ENCODE measurements at places on chromosomes 1 and 21.

DNA sequence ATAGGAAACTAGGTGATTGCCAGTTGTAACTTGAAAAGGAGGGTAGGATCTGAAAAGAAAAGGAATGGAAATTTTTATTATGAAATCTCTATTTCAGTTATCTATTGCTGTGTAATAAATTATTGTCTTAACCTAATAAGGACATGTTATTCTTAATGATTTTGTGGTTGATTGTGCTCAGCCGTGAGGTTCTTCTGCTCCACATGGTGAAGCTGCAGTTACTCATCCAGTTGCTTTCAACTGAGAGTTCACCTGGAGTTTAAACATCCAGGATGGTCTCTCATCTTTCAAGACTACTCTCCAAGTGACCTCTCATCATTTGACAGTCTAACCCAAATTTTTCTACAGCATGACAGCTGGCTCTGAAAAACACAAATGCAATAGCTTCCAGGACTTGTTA lies 96.0 kb downstream of the ATG4C start:
- no peak for DNase-seq

GRCh38 chr1:58576727-58577653 lies at the start of gene TACSTD2:
Gene TACSTD2, minus strand, starts transcription at chr1:58577252. Its CDS starts 96 bp downstream, at chr1:58577156.
- no peak for DNase-seq

DNA sequence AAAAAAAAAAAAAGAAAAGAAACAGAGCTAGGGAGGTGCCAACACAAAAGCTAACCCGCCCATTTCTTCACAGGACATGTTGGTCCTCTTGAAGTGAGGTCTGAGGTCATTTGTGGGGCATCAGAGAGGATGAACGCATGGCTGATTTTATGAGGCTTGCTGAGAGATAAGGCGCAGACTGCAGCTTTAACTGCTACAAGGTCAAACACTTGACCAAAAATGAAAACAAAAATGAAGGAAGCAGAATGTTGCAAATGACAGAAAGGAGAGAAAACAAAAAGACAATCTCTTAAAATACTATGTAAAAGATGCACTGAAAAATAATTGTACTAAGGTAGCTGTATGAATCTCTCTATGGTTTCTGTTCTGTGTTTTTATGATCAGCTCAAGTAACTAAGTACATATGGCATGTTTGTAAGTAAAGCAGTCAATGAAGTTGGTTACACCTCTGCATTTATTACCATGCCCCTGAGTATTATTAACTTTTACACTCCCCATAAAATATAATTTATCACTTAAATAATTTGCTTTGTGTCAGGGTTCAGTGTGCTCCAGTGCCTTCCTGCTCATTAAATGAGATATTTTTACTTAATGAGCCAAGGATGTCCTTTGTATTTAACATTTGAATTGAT lies 249.1 kb upstream of the NR5A2 start:
- no peak for DNase-seq

DNA sequence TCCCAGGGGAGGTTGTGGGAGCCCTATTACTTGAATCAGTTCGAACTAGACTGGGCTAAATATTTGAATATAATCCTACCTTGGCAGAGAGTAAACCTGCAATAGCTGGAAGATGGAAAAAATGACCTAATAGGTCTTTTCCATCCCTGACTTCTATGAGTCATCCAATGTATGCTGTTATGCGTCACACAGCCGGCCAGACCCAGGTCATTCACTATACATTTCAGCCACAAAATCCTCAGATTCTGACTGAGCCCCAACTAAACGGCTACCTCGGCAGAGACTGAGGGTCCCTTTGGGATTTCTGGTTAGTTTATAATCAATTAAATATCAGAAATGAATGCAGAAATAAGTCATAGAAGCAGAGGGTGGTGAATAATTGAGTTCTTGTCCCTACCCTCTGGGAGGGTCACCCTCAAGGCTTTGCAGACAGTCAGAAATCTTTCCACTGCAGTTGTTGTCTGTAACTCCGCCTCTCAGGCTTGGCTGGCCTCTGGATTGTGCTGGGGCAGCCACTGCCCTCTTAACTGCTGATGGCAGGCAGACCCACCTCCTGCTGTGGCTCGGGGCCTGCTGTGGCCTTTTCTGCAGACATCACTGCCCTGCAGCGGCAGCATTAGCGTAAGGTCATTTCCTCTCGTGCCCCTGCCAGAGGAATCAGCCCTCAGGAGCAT lies 240.5 kb downstream of the TGFB2 start:
- no peak for DNase-seq

GRCh38 chr1:52238474-52238873 lies 96.6 kb downstream of the ZFYVE9 start:
- DNase-seq, result no peak

GRCh38 chr1:96145492-96145891 lies 576.1 kb upstream of the PTBP2 start:
- DNase-seq, result no peak

GRCh38 chr1:198497326-198498102 lies 43.0 kb downstream of the ATP6V1G3 start:
- no peak for DNase-seq

DNA sequence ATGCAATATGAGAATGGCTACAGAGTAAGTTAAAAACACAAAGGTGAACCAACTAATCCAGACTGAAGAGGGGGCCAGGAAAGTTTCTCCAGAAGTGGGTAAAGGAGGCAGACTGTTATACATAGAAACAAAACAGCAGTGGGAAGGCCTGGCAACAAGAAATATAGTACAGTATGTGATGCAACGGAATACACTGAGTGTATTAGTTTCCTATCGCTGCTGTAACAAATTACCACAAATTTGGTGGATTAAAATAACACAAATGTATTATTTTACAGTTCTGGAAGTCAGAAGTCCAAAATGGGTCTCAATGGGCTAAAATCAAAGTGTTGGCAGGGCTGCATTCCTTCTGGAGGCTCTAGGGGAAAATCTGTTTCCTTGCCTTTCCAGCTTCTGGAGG lies 95.2 kb downstream of the ZSWIM5 start:
- no peak for DNase-seq

GRCh38 chr1:9225411-9225785 lies 9.2 kb upstream of the H6PD start:
- DNase-seq, result no peak

DNA sequence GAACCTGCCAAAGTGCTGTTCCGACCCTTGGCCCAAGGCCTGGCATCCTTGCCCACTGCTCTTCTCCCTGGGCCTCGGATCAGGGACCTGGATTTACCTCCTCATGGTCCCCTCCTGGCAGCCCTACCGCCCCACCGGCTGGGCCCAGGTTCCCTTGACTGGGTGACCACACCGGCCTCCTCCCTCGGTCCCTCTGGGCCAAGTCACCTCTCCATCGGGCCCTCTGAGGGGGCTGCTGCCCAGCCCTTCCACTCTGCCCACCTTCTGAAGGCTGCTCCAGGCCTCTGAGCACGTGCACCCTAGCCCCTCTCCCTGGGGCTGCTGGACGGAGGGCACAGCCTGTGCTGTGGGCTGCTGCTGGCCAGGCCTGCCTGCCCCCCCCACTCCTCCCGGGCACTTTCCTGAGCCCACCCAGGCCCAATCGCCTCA lies 9.3 kb upstream of the MMEL1 start:
- DNase-seq, result no peak

DNA sequence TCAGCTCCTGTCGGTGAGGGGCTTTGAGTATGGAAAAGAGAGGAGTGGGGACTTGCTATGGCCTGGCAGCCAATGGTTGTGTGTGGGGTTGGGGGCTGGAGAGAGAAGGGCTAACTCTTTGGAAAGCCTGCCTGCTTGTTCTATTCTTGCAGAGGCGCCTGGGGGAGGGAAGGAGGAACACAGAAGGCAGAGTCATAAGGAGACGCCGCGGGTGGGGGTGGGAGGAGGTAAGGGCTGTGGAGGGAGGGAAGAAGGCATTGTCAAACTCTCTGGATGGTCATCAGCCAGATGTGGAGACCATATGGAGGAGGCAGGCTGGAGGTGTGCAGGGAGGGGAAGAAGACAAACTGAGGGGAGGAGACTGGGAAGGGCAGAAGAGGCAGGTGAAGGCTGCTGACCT lies 70.0 kb downstream of the PLXNA2 start:
- no peak for DNase-seq

DNA sequence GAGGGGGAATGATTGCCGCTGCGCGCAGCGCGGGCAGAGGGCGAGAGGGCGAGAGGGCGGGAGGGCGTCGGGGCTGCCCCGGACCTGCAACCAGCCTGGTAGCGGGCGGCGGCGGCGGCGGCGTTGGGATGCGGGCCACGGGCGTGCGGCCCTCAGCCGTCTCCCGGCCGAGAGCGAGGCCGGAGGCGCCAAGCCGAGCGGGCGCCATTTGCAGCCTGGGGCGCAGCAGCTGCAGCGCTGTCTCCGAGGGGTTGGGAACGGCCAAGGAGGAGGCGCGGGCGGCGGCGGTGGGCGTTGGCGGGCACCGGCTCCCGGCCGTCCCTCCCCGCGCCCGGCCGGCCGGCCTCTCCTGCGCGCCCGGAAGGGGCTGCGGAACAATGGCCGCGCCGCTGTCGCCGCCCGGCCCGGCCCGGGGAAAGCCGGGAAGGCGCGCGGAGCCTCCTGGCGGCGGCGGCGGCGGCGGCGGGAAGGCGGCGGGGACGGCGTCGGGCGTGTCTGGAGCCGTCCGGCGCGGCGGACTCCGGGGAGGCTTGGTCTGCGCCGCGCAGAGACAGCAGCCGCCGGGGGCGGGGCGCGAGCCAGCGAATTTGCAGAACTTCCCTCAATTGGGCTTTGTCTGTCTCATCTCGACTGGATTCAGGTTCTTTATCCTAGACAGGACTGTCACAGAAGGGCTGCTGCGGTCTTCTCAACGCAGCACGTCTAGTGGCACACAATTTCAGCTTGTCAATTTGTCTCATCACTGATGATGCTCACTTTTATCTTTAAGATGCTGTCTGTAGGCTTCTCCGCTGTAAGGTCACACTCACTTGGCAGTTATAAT lies 35.7 kb downstream of the ZBTB8B start:
- DNase-seq, result no peak

DNA sequence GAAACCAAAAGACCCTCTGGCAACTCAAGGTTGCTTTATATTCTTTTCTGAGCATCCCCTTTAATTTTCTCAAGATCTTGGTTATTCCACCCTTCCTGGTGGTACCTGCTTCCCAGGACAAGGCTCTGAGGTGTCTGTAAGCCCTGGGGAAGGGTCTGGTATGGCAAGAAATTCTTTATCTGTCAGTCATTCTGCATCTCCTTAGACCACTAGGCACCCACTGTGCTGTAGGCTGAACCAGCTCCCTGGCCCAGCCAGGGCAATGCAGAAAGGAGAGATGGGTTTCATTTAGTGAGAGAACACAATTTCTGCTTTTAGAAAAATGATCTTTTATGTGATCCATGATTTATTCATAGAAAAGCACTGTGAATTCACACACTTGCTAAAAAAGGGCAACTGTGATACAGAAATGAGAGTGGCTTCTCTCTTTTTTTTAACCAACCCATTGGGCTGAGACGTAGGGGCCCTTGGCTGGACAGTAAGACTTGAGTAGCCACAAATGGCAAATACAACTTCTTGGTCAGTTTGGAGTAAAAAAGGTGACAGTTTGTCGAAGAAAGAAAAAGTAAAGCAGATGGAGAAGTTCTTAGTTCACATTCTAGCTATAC lies 4.1 kb downstream of the UROD start:
- no peak for DNase-seq

DNA sequence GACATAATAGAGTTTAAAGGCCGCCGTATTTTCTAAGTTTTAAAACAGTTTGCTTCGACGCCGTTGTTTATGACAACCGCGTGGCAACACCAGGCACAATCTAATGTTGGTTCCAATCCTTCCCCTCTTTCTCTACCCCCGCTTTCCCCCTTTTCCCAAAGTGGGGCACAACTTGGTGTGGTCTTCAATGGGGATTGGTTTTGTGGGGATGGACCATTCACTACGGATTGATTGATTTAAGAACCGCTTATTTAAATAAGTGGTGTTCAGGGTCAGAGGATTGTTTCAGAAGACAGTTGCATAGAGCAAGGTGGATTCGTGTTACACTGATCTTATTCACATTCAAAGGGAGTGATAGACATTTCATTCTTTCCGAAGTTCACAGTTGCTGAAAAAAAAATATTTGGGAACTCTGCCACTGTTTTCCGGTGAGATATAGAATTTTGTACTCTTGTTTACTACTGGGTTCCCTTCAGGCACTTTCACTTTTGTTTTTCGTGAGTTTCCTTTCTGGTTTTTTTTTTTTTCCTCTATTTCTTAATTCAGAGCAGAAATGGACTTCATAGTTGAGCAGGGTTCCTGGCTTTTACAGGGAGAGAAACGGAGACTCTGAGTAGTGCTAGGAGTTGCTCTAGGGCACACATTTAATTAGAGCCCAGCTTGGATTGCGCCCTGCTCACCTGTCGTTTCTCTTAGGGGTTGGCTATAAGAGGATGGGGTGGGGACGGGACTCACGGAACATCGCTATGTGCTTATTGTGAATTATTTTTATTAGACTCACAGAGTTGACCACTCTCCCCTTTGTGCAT lies 79.6 kb upstream of the AK4 start:
- no peak for DNase-seq

DNA sequence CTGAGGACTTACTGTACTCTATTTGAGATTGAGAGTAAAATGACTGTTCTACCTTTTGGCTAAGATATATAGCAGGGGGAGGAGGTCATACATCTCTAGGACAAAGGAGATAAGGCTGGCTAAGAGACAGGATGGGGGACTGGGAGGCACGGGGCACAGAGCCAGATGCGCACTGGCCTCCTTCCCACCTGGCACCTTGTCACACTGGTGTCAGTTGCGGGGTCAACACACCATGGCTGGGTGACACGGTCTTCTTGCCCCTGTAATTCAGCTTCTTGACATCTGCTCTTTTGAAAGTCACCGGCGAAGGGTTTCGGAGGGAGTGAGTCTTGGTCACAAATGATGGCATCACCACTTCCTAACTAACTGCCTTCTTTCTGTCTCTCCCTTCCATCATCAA lies 177.3 kb downstream of the ZSCAN20 start:
- DNase-seq, result no peak

- no peak for DNase-seq
Measured at GRCh38 chr1:83554174-83554573, 444.8 kb downstream of the TTLL7 start.

DNA sequence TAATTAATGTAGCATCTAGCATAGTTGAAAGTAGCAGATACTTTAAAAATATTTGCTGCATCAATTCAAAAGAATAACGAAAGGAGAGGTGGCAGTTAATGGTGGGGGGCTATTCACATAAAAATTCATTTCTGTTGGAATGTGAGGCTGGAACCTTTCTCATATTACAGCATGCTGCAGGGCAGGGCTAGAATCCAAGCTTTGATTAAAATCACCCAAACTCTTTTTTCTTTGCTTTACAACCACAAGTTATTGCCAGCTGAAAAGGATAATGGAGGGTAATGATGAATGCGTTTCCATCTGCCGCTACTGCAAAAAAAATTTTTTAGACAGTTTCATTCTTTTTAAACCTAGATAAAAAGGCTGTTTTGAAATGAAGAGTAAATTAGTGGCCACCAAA lies 9.8 kb downstream of the DISP1 start:
- no peak for DNase-seq

DNA sequence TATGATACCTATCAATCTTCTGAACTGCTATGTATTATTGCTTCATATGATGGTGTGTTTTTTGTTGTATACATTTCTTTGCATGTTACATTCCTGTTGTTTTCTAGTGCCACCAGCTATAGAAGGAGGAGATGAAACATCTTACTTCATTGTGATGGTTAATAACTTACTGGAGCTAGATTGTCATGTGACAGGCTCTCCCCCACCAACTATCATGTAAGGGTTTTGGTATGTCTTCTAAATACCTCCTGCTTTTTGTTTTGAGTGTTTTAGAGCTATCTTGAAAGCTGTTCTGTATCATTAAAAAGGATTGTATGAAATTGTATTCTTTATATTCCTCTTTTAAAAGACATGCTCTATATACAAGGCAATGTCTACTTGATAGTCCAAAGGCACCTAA lies 282.7 kb downstream of the HMCN1 start:
- no peak for DNase-seq
